ENCODE measurements at places on chromosomes 3 and 15.

- DNase-seq: no peak
Observed at GRCh38 chr15:69926006-69926405, 171.7 kb downstream of the TLE3 start.

DNA sequence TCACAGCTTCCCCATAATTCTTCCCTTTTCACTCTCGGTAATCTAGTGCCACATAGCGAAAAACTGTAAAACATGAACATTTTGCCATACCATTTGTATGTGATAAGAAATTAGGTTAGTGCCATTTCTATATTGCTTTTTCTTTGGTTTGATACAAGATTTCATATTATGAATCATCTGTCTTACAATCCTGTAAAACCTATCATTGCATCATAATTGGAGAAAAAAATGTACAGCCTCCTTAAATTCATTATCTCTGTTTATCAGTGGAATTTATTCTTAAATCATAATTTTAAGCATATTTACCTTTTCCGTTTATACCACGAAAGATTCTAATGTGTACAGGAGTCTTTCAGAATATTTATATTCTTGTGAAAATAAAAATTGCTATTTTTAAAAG is 23.8 kb downstream of the SEC62 start:
- DNase-seq: no peak

DNA sequence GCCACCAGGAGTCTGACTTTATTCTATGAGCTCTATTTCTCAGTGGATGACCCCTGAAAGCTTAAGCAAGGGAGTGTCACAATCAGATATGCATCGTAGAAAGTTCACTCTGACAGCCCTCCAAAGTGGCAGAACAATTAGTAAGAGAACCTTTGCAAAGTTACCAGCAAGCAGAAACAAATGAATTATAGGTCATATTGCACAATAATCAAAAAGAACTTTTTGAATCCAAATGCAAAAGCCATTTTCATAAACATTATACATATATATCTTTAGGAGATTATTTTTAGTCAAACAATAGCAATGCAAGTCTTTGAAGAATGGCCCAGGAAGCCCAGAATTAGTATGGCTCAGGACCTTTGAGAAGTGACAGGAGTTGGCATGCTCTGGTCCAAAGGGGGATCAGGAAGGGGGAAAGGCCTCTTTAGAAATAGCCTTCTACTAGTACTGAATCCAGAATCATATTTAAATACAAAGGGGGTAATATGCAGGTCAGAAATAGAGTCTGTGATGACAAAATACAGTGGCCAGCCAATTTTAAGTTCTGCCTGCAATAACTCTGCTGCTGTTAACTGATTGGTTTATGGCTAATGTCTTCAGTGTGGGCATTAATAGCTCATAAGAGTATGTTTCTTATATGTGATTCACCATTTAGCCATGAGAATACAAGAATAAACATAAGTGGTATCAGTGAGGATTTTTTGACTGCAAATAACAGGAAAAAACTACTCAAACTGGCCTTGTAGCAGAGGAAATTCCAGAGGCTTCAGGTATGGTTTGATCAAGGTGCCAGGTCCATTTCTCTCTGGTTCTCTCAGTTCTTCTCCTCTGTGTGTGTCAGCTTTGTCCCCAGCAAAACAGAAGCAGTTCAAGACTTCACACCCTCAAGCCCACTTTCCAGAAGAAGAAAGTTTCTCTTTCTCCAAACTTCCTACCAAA is 17.0 kb upstream of the ITGB5 start:
- no peak for DNase-seq

- no peak for DNase-seq
Observed at GRCh38 chr15:39616731-39617455, 36.0 kb downstream of the THBS1 start.

DNA sequence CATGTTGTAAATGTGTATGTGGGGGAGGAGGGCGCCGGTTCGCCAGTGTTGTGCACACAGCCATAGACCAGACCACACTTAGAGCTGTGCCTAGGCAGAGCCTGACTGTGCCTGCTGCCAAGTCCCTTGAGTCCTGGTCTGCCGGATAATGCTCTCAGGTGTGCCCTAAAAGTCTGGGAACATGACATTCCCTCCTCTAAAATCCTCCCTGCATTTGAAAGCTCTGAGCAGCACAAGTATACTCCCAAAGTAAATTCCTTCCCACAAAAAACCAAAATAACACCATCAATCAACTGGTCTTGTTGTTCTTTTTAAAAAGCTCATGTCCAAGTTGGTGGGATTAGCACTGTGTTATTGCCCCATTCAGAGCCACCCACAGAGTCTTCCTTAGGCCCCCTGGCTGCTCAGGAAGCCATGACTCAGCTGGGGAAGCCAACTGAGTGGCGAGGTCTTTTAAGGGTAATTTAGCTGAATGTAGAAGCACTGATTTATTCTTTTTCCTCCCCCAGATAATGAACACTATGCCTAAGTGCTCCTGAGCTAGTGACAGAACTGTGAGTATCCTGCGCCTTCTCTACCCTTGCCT is 147.8 kb upstream of the MCTP2 start:
- DNase-seq: no peak

GRCh38 chr15:73800662-73801345 is 47.7 kb upstream of the INSYN1 start:
- no peak for DNase-seq

DNA sequence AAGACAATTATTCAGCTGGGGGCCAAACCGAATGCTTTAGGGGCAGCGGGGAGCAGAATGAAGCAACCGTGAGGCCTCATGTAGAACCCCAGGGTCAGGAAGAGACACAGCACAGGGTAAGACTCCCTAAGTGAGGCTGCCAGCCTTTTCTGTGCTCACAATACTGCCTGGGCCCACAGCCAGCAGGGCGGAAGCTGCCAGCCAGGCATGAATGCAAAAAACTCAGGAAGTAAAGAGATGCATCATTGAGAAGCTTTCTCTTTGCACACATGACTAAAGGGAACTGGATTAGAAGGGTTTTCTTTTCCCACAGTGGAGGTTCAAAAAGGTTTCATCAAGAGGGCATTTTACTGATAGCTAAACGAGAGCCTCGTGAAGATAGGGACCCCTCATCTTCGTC is 33.3 kb downstream of the CA12 start:
- DNase-seq: no peak

DNA sequence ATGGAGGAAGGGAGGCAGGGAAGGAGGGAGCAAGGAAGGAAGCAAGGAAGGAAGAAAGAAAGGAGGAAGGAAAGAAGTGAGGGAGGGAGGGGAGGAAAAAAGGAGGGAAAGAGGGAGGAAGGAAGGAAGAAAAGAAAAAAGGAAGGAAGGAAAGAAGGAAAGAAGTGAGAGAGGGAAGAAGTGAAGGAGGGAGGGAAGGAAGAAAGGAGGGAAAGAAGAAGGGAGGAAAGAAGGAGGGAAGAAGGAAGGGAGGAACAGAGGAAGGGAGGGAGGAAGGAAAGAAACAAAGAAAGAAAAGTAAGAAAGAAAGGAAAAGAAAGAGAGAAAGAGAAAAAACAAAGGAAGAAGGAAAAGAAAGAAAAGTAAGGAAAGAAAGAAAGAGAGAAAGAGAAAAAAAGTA is 183.0 kb upstream of the SLC24A5 start:
- no peak for DNase-seq

DNA sequence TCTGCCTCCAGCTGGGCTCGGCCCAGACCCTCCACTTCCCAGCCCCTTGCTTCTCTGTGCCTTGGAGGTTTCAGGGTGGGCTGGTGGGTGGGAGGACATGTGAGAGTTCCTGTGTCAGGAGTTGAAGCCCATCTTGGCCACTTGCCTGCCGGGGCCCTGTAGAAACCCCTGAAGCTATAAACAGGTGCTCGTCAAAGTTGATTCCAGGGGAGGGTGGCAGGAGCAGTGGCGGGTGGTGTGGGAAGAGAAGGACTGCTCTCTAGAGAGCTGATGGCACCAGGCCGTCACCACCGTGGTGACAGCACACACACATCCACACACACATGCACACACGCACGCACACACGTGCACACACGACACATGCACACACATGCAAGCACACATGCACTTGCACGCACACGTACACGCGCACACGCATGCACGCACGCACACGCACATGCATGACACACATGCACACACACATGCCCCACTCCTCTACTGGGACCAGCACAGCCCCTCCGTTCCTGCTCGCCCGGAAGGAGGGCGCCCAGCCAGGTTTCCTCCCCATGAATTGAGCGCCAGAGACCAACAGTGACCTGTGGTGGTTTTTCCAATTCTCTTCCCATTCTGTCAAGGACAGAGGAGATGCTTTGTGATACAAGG is 56.3 kb upstream of the CGNL1 start:
- no peak for DNase-seq

DNA sequence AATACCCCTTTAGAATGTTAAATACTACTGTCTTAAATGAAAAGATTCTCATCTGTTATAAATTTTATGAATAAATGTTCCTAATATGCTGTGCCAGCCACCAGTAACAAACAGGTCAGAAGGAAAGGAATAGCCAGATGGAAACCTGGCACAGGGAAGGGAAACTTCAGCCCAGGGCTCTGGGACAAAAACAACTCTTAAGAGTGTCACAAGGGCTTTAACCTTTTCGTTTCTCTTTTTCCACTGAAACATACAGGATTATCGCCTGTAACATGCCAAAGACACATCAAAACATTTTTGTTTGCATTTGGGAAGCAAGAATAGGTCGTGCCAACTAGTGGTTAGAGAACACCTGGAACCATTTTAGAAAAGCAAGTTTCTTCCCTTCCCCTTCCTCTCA is 109.0 kb upstream of the NEDD4 start:
- no peak for DNase-seq

- no peak for DNase-seq
Observed at GRCh38 chr15:66803182-66803729, 101.2 kb downstream of the SMAD6 start.

DNA sequence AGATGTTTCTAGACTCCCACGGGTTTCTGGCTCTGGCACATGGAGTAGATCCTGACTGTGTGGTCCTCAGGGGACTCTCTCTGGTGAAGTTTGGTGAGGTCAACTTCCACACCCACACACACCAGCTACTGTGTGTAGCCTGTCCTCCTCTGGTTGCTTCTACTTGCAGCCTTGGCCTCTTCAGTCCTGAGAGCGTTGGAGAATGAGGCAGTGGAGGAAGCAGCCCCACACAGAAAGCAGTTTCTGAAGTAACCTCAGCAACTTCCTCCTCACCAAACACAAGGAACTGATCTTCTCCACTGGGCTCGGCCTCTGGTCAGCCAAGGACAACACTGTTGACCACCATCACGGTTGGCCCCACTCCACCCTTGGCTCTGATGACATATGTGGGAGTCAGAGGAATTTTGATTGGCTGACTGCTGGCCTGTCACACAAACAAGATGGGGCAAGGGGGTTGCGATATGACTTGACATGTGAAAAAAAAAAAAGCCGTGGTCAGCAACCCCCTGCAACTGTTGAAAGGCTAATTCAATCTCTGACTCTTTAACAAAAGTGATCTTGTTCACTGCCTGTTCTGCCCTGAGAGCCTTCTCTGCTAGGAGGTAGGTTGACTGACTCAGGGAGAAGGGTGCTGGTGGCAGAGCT is 19.6 kb downstream of the CD86 start:
- no peak for DNase-seq

GRCh38 chr3:196712514-196713413 is 587 bp downstream of the PIGX start:
- no peak for DNase-seq

DNA sequence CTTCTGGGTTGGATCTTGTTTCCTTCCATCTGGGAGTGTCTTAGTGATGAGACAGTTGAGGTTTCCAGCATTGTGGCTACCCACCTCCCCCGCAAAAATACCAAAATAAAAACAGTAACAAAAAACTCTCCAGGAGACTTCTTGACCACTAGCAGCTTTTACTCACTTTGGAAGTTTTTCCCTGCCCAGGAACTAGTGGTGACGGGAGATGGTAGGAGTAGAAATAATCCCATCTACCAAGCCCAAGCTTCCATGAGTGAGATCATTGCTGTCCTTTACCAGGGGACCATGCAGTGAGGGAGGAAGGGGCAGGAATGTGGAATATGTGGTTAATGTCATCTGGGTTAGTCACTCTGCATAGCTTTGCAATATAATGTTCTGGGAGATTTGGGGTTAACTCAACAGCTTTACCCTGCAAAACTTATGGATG is 187.7 kb downstream of the ITPR1 start:
- DNase-seq: no peak

GRCh38 chr3:172658344-172659245 is 52.3 kb downstream of the NCEH1 start:
- no peak for DNase-seq

DNA sequence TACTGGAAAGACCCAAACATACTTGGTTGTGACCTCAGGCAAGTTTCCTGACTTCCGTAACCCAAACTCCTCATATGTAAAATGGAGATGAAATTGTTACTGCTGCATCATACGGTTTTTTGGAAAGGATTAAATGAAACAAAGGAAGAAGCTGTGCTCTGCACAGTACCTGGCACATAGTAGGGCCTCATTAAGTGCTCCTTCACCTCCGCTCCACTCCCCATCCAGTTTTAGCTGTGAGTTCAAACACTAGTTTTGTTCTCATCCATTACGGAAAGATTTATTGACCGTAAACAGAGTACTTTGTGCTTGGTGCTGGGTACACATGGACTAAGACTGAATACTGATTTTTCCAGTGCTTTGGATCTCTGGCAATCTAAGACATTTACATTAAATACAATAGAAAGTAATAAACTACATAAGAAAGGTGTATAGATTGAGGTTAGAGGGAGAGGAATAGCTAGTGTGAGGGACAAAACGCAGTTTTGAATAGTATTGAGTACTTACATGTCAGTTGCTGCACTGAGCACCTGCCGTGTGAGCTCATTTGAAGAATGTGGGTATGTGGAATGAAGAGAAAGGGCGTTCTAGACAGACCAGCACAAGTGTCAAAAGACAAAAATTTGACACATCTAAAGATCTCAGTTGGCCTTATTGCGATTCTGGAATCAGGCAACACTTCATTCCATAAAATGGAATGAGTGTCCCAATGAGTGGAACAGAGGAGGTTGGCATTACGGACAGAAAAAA is 594 bp upstream of the ICE2 start:
- DNase-seq: no peak

DNA sequence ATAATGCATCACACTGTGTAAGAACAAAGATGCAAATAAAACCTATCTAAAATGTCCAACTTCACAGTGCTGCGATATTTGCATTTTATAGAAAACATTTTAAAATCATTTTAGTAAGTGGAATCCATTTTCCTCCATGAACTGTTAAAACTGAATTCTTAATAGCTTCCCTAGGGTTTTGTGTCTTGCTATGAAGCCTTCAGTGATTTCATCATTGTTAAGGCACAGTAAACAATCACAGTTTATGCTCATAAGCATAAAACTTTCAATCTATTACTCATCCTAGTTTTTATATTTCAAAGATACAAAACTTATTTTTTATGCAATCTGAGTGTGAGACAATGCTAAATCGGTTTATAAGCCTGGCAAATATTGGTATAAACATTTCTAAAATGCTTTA is 509.7 kb downstream of the TUSC7 start:
- no peak for DNase-seq
